Aorta (tissue), 5 donors: ENCODE measurements at places on chromosomes 4 and X. TPM values are rescaled to one million over a fixed set of nuclear protein-coding genes. Genes with fewer than 3 reads are reported as not detected.

- no peaks in the 10 kb centered on the region for H3K4me1 ChIP-seq
- DNase-seq, result no peak
- H3K4me3 ChIP-seq, result no peak overlapping the region
- no peak overlapping the region for H3K27ac ChIP-seq
- no peaks in the 10 kb centered on the region for H3K36me3 ChIP-seq
- H3K27me3 ChIP-seq, result no peaks in the 10 kb centered on the region
Observed at GRCh38 chr4:104064646-104065577, 345.1 kb upstream of the TACR3 start.

GRCh38 chr4:78650106-78651024 is 98.8 kb downstream of the ANXA3 start:
- H3K4me1 ChIP-seq, result peaks cover 1% of the 10 kb centered on the region
- no peak for DNase-seq
- H3K27ac ChIP-seq, result no peak overlapping the region
- no peaks in the 10 kb centered on the region for H3K27me3 ChIP-seq
- H3K36me3 ChIP-seq, result no peaks in the 10 kb centered on the region
- no peak overlapping the region for H3K4me3 ChIP-seq

DNA sequence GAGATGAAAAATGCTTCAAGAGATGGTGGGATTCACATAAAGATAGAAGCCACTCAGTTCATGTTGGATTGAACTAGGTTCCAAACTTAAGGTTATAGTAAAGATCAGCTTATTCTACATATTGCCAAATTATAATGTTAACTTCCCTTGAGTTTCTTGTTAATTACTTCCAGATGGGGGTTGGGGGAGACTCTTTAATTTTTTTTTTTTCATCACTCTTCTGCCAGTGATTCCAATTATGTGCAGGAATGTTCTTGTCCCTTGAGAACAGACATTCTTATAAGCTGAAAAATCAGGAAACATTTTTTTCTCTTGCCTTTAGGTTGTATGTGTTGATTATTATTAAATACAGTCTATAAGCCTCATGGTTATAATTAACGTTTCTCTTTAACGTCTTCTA is 30.0 kb downstream of the MND1 start:
- H3K4me1 ChIP-seq, result no peaks in the 10 kb centered on the region
- no peaks in the 10 kb centered on the region for H3K27me3 ChIP-seq
- H3K27ac ChIP-seq, result no peak overlapping the region
- H3K36me3 ChIP-seq, result no peaks in the 10 kb centered on the region
- no peak overlapping the region for H3K4me3 ChIP-seq

DNA sequence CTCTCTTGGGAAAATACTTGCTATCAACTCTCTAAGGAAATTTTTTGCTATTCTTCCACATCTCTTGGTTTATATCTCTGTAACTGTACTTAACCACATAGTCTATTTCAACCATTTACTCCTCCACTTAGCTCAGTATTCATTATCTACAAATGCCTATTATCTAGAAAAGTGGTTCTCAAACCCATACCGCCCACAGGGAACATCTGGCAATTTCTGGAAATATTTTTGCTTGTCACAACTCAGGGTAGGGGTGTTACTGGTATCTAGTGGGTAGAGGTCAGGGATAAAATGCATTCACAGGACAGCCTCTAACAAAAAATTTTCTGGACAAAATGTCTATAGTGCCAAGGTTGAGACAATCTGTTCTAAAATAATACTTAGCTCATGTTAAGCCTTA is 14.4 kb downstream of the ATRX start:
- no peaks in the 10 kb centered on the region for H3K36me3 ChIP-seq
- no peaks in the 10 kb centered on the region for H3K27me3 ChIP-seq
- no peak for DNase-seq
- no peaks in the 10 kb centered on the region for H3K4me1 ChIP-seq
- no peak overlapping the region for H3K27ac ChIP-seq
- no peak overlapping the region for H3K4me3 ChIP-seq

STK32B gene
- 4.1 TPM for total RNA-seq

RAB40AL gene
- total RNA-seq, result 2.9 TPM

GRCh38 chrX:107632346-107632745 is 4.0 kb downstream of the PRPS1 start:
- DNase-seq, result no peak
- no peak overlapping the region for H3K4me3 ChIP-seq
- no peaks in the 10 kb centered on the region for H3K4me1 ChIP-seq
- H3K36me3 ChIP-seq, result no peaks in the 10 kb centered on the region
- no peaks in the 10 kb centered on the region for H3K27me3 ChIP-seq
- H3K27ac ChIP-seq, result no peak overlapping the region

SHISA3 gene
- 5.5 TPM for total RNA-seq

GRCh38 chr4:119286377-119287002 is 35.4 kb downstream of the FABP2 start:
- no peak for DNase-seq
- peaks cover 5% of the 10 kb centered on the region for H3K4me1 ChIP-seq
- no peak overlapping the region for H3K27ac ChIP-seq
- no peak overlapping the region for H3K4me3 ChIP-seq
- no peaks in the 10 kb centered on the region for H3K36me3 ChIP-seq
- H3K27me3 ChIP-seq, result no peaks in the 10 kb centered on the region

RBPJ gene
- total RNA-seq, result 83.7 TPM

ARSJ gene
- total RNA-seq, result 42.4 TPM

DNA sequence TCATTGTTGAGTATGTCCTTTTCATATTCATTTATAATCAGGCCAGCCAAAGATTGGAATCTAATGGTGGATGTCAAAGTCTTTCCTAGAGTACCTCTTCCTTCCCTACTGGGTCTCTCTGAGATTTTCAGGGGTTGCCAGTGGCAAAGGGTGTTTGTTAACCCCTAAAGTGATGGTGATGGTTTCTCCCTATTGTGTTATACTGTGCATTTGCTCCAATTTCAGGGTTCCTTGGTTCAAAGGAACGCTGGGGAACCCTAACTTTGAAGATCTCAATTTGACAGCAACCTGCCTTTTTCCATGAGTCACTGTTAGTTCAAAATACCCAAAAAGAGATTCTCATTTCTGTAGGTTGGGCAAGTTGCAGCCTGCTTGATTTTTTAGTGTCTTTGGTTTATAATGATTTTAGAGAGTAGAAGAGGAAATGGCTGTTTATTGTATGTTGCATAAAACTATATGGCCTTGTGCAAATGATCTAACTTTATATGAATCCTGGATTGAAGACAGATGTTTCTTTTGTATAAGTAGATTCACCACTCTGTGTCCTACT is 23.0 kb downstream of the GAB1 start:
- no peaks in the 10 kb centered on the region for H3K36me3 ChIP-seq
- peak overlapping the region; percentile 94 for H3K27ac ChIP-seq
- H3K4me3 ChIP-seq, result no peak overlapping the region
- H3K4me1 ChIP-seq, result peaks cover 13% of the 10 kb centered on the region
- DNase-seq, result no peak
- H3K27me3 ChIP-seq, result no peaks in the 10 kb centered on the region

GRCh38 chr4:56311299-56311975 is 75.9 kb downstream of the AASDH start:
- no peak overlapping the region for H3K4me3 ChIP-seq
- H3K27me3 ChIP-seq, result no peaks in the 10 kb centered on the region
- no peaks in the 10 kb centered on the region for H3K4me1 ChIP-seq
- DNase-seq, result no peak
- H3K27ac ChIP-seq, result no peak overlapping the region

DNA sequence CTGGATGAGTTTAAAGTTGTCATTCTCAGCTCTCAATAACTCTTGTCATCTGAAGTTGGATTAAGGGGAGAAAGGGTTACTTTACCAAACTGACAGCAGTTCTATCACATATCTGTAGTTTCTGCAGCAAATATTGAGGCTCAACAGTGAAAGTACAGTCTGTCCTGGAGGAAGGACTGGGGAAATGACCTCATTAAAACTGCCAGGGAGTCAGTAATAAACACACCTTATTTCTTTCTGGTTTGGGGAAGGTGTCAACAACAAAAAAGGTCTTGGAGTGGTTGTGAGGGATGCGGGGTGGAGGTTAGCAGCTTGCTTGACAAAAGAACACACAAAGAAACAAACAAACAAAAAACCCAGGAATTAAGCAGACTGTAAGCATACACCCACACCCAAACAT is 1418.0 kb downstream of the STIM2 start:
- H3K4me3 ChIP-seq, result no peak overlapping the region
- no peaks in the 10 kb centered on the region for H3K36me3 ChIP-seq
- H3K27me3 ChIP-seq, result no peaks in the 10 kb centered on the region
- H3K4me1 ChIP-seq, result no peaks in the 10 kb centered on the region

DNA sequence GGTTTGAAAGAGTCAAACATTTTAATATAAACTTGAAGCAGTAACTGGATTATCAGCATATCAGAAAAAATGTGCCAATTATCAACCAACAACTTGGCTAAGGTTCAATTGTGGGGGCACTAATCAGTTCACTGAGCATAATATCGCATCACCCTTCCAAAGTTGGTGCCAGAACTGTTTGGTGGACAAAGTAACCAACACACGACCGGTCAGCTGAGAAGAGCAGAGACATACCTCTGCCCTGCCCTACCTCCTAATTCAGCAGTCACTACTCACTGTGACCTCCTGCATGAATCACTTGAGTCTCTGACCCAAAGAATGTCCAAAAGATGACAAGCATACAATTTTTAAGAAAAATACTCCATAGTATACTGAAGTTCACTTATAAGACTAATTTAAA is 53.2 kb downstream of the TSPAN5 start:
- no peak overlapping the region for H3K27ac ChIP-seq
- H3K4me1 ChIP-seq, result no peaks in the 10 kb centered on the region
- H3K4me3 ChIP-seq, result no peak overlapping the region
- no peak for DNase-seq
- H3K36me3 ChIP-seq, result no peaks in the 10 kb centered on the region

GRCh38 chrX:84336646-84337045 is 148.6 kb upstream of the RPS6KA6 start:
- DNase-seq, result no peak
- H3K36me3 ChIP-seq, result no peaks in the 10 kb centered on the region
- H3K27me3 ChIP-seq, result no peaks in the 10 kb centered on the region
- no peak overlapping the region for H3K27ac ChIP-seq
- no peak overlapping the region for H3K4me3 ChIP-seq
- H3K4me1 ChIP-seq, result no peaks in the 10 kb centered on the region

- DNase-seq, result no peak
- no peaks in the 10 kb centered on the region for H3K36me3 ChIP-seq
- no peak overlapping the region for H3K4me3 ChIP-seq
Observed at GRCh38 chr4:81562093-81562492, 90.4 kb upstream of the RASGEF1B start.

SGMS2 gene
- total RNA-seq, result 50.2 TPM

GRCh38 chr4:179272282-179272681 is 1830.0 kb upstream of the AGA start:
- H3K27me3 ChIP-seq, result no peaks in the 10 kb centered on the region
- no peaks in the 10 kb centered on the region for H3K36me3 ChIP-seq
- DNase-seq, result no peak
- H3K4me3 ChIP-seq, result no peak overlapping the region
- no peak overlapping the region for H3K27ac ChIP-seq

GRCh38 chr4:111666826-111667360 is 478.4 kb upstream of the FAM241A start:
- H3K36me3 ChIP-seq, result no peaks in the 10 kb centered on the region
- no peaks in the 10 kb centered on the region for H3K4me1 ChIP-seq
- H3K27ac ChIP-seq, result no peak overlapping the region
- no peak overlapping the region for H3K4me3 ChIP-seq
- DNase-seq, result no peak

DNA sequence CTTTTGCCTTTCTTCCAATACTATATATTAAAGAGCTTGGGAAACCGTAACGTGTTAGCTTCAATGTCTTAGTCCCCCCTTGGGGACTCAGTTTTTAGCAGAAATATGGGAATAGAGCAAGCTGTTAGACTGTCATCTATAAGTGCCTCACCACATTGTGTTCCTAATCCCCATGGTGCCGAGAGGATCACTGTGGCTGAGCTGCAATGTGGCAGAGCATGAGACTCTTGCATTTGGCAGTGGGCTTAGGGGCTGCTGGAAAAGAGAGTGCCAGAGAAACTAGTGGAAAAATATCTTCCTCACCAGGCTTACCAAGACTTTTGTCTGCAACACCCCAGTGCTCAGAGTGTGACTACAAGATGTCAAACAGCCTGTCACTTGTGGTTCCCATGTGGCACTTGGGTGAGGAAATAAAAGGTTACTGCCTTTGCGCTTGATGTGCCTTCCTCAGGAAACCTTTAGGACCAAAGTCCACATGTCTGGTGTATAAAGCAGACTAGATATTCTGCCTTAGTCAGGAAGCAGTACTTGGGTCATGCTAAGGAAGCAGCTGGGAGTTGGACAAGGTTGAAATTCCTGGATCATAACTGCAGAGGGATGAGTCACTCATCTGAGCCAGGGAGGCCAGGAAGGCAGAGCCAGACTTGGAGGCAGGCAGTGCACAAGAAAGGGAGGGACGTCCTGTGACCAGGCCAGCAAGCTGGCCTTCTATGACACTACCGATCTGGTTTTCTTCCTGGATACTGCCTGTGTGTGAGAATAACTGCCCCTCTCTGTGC is 9.7 kb upstream of the MAGEA4 start:
- peak; percentile 57 for DNase-seq
- no peaks in the 10 kb centered on the region for H3K36me3 ChIP-seq
- H3K27me3 ChIP-seq, result no peaks in the 10 kb centered on the region
- no peak overlapping the region for H3K27ac ChIP-seq
- H3K4me3 ChIP-seq, result no peak overlapping the region

DNA sequence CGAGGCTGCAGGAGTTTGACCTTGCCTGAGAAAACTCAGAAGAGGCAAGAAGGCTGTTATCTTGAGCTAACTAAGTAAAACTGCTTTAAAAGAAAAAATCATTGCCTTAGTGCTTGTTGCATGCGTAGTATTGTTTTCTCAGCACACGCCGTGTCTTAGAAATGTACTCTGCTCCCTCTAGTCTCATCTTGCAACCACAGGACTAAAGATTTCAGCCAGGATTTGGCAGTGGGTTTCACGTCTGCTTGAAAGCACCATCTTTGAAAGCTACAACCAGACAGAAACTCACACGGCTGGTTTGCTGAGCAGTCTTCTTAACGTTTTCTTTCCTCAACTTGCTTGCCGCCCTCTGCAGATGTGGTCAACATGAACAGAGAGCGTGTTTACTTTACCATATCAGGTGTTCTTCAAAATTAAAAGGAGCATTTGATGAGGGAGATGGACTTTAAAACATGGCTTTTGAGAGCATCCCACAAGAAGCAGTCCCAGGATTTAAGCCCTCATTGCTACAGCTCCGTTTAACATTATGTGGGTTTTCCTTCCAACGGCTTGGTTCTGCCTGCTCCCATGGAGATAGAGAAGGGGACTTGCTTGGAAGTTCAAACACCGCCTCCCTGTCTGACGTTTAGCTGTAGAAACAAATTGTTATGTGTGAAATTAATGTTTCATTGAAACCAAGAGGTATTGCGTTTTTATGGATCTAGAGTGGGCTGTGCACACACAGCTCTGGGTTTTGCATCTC is 3.4 kb downstream of the SORCS2 start:
- no peak overlapping the region for H3K4me3 ChIP-seq
- DNase-seq, result peak; percentile 45
- H3K27ac ChIP-seq, result no peak overlapping the region
- H3K4me1 ChIP-seq, result no peaks in the 10 kb centered on the region

- no peaks in the 10 kb centered on the region for H3K36me3 ChIP-seq
- no peaks in the 10 kb centered on the region for H3K27me3 ChIP-seq
- DNase-seq, result no peak
- no peak overlapping the region for H3K4me3 ChIP-seq
- no peaks in the 10 kb centered on the region for H3K4me1 ChIP-seq
Observed at GRCh38 chrX:54964766-54965497, 29.1 kb downstream of the PFKFB1 start.
